ENCODE measurements at places on chromosomes 7 and 10.

DNA sequence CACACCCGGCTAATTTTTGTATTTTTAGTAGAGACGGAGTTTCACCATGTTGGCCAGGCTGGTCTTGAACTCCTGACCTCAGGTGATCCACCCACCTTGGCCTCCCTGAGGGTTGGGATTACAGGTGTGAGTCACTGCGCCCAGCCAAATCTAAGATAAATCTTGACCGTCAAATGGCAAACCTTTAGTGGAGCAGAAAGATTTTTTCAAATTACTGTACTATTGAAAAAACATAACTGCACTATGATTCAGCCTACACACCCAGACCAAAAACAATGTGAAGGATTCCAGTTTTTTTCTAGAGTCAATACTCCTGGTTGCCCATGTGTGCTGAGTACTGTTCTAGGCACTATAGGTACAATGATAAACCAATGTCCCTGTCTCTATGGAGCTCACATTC, 33.9 kb upstream of the SVIL start:
- no peak for DNase-seq

GRCh38 chr7:157523371-157523765, 186.6 kb downstream of the DNAJB6 start:
- no peak for DNase-seq

DNA sequence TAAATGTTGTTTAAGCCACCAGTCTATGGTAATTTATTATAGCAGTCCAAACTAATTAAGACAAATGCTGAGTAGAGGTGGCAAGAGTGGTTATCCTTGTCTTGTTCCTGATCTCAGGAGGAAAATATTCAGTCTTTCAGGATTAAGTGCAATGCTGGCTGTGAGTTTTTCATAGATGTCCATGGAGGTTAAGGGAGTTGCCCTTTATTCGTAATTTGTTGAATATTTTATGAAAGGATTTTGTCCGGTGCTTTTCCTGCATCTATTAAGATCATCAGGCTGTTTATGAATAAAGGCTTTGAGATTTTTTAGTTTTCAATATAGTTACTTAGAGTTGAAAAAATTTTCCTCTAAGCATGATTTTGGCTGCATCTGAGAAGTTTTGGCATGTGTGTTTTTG, 182.2 kb downstream of the SPAG6 start:
- DNase-seq, result no peak

DNA sequence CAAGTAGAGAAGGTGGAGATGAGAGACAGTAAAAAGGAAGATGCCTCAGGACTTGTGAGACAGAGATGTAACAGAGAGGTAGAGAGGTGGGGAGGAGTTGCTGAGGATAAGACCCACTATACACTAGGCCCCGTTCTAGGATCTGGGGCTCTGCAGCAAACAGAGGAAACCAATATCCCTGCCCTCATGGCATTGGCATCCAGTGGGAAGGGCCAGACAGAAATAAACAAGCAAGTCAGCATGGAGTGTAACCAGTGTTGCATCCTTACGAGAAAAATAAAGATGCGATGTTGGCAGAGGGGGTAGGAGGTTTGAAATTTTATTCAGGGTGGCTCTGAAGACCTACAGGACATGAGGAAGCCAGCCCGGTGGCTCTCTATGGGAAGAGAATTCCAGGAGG, 22.0 kb upstream of the EEPD1 start:
- DNase-seq, result no peak

DNA sequence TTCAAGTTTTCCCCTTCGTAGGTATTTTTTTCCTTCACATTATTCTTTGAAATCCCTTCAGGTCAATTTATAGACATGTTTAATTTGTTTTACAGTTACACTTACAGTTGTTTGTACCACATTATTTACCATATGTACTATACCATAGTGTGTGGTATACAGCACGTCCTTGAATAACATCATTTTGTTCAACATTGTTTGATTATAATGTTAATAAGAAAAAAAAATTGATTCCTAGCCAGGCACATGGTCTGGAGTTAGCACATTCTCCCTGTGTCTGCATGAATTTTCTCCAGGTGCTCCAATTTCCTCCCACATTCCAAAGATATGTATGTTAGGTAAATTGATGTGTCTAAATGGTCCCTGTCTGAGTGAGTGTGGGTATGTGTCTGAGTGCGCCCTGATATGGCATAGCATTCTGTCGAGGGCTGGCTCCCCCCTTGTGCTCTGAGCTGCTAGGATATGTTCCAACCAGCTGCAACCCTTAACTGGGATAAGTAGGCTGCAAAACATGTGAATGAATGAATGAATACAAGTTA, 247.6 kb downstream of the CCDC7 start:
- DNase-seq, result no peak

DNA sequence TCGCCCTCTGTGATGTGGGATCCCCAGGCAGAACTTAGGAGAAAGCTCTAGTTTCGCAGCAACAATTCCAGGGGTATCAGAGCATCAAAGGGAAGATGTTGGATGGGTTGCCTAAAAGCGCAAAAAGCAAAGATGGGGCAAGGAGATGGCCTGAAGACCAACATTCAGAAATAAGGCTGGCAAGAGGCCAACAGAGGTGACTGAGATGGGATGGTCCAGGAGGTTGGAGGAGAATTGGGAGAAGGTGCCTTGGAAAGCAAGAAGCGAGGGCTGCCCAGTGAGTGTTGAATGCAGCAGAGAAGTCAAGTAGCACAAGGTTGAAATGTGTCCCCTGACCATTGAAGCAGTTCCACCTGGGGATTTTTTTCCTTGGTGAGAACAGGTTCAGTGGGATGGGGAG, 38.4 kb upstream of the TMEM273 start:
- DNase-seq, result no peak

GRCh38 chr7:41538810-41539724, 163.8 kb downstream of the INHBA start:
- DNase-seq, result no peak

DNA sequence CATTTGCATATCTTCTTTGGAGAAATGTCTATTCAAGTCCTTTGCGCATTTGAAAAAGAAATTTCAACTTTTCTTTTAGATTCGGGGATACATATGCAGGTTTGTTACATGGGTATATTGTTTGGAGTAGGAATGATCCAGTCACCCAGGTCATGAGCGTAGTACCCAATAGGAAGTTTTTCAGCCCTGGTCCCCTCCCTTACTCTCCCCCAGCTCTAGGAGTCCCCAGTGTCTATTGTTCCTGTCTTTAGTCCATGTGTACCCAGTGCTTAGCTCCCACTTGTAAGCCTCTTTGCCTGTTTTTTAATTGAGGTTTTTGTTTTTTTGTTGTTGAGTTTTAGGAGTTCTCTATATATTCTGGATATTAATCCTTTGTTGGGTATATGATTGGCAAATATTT, 63.3 kb downstream of the SND1 start:
- no peak for DNase-seq

- DNase-seq, result no peak
Observed at GRCh38 chr10:22635650-22636049, 78.7 kb downstream of the PIP4K2A start.

DNA sequence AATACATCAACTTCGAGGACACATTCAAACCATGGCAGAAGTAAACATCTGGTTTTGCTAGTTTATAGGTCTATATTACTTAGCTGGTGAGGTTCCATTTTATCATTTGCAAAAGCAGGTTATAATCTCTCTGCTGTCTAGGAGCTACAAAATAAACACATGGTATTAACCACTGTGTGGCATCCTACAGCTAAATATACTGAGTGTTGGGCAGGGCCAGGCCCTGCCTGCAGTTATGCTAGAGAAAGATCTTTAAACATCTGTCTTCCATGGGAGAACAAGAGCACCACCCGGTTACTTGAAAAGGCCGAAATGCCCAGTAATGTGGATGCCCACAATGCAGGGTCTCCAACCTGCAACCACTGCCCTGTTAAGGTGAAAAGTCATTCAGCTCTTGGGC, 20.6 kb upstream of the FKBP9 start:
- DNase-seq, result no peak

DNA sequence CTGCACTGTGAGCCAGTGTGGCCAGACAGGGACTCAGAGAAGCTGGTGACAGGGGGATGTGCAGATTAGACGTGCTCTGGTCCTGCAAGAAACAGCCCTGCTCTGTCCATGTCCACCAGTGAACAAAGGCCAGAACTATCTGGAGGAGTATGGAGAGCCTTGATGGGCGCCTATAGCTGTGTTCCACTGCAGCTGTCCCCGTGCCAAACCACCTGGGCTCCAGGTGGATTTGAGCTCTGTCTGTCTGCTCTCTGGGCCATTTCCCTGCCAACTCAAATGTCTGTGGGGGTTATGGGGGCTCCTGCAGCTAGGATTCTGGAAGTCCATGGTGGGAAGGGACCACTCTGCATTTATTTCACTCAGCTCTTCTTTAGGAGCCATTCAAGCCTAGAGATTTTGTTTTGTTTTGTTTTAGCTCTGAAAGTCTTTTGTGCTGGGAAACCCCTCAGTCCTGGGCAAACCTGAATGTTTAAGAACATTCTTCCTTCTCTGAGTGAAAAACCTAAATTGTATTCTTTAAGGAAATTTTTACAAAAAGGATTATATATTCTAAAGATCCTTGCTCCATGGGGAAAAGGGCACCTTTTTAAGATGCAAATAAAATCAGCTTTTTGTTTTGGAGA, 1039.5 kb upstream of the SORCS1 start:
- no peak for DNase-seq

- DNase-seq, result no peak
Observed at GRCh38 chr10:110212119-110213006, 5.0 kb downstream of the MXI1 start.

GRCh38 chr7:157875230-157876179, 538.7 kb downstream of the DNAJB6 start:
- no peak for DNase-seq

GRCh38 chr10:78628976-78629375, 439.8 kb upstream of the ZMIZ1 start:
- no peak for DNase-seq

- no peak for DNase-seq
Observed at GRCh38 chr10:1382711-1383110, 326.5 kb downstream of the WDR37 start.

GRCh38 chr10:125859128-125859817, 21.8 kb downstream of the DHX32 start:
- no peak for DNase-seq

GRCh38 chr7:92624298-92624996, 34.3 kb upstream of the FAM133B start:
- DNase-seq, result no peak

GRCh38 chr7:2966466-2967078, 77.1 kb downstream of the CARD11 start:
- no peak for DNase-seq

GRCh38 chr10:68133523-68133922, 24.2 kb downstream of the MYPN start:
- no peak for DNase-seq

- DNase-seq, result no peak
Observed at GRCh38 chr10:58258977-58259692, 8.6 kb downstream of the IPMK start.

DNA sequence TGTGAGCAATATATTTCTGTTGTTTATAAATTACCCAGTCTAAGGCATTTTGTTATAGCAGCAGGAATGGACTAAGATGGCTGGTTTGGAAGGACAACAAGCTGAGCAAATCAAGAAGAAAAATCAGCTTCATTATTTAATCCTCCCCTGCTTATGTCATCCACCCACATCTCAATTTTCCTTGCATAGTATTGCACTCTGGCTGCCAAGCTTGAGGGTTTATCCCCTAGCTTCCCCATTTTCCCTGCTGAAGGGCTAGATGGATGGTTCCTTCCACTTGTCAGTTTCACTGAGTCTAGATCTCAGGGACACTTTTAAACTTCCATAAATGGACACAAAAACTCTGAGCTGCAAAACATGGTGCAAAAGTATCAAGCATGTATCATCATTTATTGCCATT, 75.2 kb upstream of the LAMB4 start:
- DNase-seq, result no peak

DNA sequence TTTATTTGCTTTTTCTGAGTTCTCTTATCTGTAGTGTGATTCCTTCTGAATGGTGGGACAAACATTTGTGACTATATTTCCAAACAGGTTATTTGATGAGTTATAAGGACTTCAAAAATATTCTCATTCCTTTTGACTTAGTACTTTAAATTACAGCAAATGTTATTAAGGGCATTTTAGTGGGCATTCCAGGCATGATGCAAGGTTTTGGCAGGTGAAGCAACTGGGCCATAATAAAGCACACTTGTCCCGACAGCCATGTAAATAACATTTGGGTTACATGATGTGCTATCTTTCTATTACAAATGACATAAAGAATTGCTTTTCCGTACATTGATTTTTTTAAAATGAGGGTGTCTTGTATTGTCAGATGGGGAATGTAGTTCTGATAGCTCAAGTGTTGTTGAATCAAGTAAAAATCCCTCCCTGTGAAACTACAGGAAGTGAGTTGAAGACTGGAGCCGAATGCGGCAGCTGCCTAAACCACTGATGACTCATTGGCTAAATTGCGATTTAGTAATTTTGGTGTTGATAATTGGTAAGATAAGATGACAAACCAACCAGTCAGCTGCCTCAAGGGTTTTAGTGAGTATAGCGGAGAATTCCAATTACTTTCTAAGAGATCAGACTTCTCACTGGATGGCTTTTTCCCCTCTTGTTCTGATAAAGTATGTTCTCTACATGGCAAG, 231.3 kb upstream of the NPY start:
- peak; percentile 50 for DNase-seq

DNA sequence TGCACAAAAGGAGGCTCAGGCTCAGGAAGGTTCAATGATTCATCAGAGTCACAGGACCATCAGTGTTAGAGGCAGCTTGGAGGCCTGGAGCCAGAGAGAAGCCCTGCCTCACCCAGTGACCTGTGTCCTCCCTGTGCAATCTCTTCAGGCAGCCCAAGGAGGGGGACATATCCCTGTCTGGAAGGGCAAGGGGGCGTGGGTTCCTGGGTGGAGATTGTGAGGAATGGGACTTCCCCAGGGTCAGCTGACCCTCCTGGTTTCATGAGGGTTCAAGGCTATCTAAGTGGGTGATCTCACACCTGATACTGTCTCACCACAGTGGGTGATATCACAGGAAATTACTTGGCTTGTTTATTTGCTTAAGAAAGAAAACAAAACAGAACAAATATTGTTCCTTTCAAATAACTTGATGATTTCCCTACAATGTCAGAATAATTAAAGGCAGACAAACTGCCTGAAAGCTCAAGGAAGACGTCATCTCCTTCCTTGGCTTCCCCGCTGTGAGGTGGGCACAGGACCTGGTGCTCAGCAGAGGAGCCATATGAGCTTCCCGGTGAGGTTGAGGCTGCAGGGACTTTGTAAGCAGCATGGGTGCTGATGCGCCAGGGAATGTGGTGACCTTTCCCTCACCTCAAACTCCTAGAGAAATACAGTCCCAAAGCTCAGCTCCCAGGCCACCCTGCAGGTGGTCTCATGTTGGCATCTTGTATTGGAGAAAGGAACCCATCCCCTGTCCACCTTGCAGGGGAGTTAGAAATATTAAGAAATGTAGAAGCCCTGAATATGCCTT, 763.2 kb downstream of the GRID1 start:
- DNase-seq, result no peak
